ENCODE measurements at places on chromosomes 2 and 18.

- DNase-seq: no peak
Observed at GRCh38 chr18:1496096-1496495, 591.4 kb downstream of the ADCYAP1 start.

- no peak for DNase-seq
Observed at GRCh38 chr2:86243272-86243671, 44.0 kb downstream of the MRPL35 start.

GRCh38 chr2:190119923-190120590, 57.5 kb upstream of the MSTN start:
- DNase-seq: no peak

DNA sequence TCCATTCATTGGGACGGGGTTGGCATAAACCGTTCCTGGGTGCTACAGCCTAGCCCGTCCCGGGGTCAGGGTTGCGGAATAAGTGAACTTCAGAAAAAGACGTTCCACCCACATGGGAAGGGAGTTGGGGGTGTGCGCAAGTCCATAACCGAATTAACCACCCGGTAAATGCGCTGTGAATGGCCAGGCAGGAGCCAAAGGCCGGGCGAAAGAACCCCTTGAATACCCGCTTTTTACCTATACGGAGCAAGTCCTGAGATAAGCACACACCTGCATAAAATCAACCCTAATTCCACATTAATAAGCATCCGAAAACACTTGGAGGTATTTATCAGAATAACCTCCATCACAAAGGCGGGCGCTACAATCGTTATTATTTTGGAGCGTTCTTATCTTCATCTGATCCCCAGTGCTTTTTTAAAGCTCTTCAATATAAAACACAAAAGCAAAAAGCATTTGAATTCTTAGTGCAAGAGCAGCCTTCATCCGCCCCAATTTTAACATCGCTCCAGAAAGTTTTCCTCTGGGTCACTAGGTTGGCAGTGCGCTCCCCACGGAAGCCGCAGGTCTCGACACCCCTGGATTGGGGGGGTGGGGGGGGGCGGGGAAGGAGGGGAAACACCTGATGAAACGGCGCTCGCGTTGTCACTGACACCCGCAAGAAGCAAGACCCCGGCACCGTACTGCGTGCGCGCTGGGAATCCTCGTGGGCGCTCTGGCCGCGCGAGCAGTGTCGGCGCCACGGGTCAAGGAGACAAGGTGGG, 1.2 kb downstream of the SATB2 start:
- DNase-seq: no peak

DNA sequence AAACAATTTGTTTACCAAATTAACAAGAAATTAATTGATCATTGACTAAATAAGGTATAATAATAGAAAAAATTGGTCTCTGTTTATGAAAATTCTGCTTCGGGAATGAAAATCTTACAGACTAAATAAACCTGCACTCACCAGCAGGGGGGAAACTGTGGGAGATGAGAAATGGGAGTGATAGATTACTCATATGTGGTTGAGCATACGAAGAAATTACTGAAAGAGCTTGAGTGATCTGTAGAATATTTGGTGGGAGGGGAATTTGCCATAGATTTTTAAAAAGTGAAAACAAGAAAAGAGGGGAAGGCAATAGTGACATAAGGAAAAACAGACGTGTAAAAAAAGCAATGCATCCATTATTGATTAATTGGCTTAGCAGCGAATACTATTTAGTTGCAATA, 2.2 kb downstream of the HMSD start:
- no peak for DNase-seq

GRCh38 chr2:233976690-233977294, 59.6 kb downstream of the TRPM8 start:
- DNase-seq: peak; percentile 15

- DNase-seq: no peak
Observed at GRCh38 chr2:225272173-225272572, 127.3 kb upstream of the NYAP2 start.

DNA sequence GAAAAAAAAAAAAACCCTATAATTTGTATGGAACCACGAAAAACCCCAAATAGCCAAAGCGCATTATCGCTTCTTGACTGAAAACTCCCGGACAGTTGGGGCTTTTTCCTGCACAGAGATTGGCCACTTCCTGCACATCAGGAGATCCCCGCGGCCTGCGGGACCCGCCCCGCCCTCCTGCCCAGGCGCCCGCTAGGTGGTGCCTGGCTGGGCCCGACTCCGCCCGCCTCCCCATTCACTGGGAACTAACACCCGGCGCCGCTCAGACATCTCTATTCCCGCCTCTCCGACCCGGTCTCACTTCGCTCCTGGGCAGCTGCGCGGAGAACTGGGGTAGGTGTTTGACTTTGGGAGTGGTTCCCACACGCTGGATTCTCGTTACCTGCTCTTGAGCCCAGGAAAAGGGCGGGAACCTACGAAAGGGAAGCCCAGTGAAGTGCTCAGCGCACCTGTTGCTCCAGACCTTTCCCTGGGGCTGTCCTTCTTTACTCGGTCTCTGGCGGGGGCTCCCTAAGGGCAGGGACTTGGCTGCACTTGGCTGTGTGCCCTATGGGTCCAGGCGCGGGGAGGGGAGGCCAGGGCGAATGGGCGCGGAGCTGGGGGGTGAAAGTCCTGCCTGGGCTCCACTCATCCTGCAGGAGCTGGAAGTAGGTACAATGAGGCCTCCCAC, at the start of gene HMSD:
HMSD (plus strand) TSS at position 234 of the 670 bp plus-strand sequence. CDS start 4,155 bp downstream, outside the sequence.
- peak; percentile 49 for DNase-seq

DNA sequence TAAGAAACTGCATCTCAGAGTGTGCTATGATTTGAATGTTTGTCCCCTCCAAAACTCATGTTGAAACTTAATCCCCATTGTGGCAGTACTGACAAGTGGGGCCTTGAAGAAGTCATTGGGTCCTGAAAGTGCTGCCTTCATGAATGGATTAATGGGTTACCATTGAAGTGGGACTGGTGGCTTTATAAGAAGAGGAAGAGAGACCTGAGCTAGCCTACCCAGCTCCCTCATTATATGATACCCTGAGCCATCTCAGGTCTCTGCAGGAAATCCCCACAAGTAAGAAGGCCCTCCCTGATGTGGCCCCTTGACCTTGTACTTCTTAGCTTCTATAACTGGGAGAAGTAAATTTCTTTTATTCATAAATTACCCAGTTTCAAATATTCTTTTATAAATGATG, 526.8 kb downstream of the XIRP2 start:
- DNase-seq: no peak

DNA sequence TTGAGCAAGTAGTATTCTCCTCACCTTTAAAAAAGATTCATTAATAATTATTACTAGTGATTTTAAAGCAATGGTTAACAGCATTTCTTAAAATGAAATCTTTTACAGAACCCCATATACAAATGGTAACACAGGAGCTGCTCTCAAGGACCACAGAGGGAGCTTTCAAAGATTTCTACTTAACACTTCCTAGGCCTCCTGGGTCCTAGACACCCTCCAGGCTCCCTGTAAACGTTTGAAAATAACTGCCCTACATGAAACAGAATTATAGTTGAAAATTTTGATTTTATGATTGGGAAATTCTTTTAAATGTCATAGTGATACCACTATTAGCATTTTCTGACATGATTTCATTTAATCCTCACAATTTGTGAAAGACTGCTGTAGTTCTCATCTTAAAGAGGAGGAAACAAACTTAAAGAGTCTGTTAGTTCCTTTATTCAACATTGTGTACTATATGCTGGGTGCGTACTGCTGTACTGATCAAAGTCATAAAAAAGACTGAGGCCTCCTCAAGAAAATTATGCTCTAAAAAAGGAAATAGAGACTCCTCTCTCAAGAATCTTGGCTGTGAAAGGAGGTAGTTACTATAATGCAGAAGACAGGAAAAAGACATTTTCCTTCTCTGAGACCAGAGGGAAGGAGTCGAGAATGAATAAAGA, 10.6 kb downstream of the CUL3 start:
- no peak for DNase-seq

- no peak for DNase-seq
Observed at GRCh38 chr2:97653473-97653872, 7.6 kb downstream of the COX5B start.

DNA sequence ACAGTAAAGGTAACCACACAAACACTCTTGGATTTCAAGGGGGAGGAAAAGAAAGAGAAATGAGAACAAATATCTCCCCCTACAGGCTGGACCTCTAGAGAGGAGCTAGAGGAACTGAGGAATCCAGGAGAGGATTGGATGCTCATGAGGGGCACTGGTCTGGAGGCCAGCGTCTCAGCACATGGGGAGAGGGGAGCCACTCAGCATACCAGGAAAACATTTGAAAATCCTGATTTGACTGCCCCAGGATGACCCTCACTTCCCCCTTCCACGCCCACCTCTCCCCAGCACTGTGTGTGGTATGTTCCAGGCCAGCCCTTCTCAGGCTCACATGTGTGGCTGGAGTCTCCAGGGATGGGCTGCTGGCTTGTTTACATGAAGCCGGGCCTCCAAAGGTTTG, 396.8 kb upstream of the ID2 start:
- DNase-seq: no peak

- no peak for DNase-seq
Observed at GRCh38 chr2:207632575-207633493, 7.6 kb upstream of the METTL21A start.

DNA sequence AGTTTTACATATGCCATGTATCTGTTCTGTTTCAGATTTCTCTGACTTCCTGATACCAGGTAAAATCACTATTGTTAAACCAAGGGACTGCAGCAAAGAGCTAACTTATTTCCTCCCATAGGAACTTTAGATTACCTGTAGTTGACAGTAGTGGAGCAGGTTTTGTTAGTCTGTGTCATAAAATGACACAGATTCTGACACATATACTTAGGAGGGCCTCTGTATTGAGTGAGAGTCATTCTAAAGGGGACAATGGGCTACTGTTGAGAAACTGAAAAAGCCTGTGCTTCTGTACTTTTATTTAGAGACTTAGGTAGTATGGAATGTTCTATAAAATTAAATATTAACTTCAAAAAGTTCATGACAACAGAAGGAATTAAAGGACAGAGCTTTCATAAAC, 48.2 kb downstream of the KCMF1 start:
- DNase-seq: no peak

DNA sequence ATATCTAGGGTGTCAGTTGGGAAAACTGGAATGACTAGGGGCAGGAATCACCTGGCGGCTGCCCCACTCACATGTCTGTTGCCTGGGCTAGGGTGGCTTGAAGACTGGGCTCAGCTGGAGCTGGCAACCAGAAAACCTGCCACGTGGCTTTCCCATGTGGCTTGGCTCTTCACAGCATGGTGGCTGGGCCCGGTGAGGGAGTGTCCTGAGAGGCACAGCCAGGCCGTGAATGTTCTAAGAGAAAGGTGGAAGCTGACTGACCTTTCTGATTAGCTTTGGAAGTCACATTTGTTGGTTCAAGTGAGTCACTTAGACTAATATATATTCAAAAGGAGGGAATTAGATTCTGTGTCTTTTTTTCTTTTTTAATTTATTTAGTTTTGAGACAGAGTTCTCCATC, 22.7 kb downstream of the SP5 start:
- DNase-seq: no peak
